Type B pancreatic cell (in vitro differentiated cells): ENCODE measurements at places on chromosomes 5 and 9.

- no peak for DNase-seq
These were observed 84.3 kb upstream of the RAPGEF1 start for GRCh38 chr9:131824155-131824594.

DNA sequence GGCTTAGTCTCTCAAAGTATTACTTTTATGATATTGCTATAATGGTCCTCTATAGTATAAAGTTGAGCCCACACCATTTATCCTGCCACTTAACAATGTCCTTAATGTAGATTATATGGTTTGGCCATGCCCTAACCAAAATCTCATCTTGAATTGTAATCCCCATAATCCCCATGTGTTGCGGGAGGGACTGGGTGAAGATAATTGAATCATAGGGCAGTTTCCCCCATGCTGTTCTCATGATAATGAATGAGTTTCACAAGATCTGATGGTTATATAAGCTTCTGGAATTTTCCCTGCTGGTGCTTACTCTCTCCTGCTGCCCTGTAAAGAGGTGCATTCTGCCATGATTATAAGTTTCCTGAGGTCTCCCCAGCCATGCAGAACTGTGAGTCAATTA, 498.8 kb downstream of the RAB3C start:
- no peak for DNase-seq

- no peak for DNase-seq
These were observed 226.2 kb downstream of the CACNA1B start for GRCh38 chr9:138103849-138104206.

- DNase-seq, result no peak
These were observed 107.0 kb upstream of the CLINT1 start for GRCh38 chr5:157965989-157966388.

- no peak for DNase-seq
These were observed 178.8 kb upstream of the KLF9 start for GRCh38 chr9:70593241-70593640.

DNA sequence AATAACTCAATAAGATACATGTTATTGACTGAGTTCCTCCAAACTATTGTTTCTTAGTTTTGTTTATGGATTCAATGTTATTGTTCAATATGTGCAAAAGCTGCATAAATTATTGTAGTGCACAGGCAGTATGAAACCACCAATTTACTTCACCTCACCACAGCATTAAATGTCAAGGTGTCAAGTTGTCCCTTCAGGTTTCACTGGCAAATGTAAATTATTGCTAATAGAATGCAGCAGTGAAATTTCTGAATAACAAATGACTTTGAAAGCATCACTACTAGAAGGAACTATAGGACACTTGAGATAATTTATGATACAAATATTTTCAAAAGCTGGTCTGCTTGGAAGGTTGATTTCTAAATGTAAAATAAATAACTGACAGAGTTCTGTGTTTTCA, 116.4 kb upstream of the PTPRD start:
- no peak for DNase-seq

DNA sequence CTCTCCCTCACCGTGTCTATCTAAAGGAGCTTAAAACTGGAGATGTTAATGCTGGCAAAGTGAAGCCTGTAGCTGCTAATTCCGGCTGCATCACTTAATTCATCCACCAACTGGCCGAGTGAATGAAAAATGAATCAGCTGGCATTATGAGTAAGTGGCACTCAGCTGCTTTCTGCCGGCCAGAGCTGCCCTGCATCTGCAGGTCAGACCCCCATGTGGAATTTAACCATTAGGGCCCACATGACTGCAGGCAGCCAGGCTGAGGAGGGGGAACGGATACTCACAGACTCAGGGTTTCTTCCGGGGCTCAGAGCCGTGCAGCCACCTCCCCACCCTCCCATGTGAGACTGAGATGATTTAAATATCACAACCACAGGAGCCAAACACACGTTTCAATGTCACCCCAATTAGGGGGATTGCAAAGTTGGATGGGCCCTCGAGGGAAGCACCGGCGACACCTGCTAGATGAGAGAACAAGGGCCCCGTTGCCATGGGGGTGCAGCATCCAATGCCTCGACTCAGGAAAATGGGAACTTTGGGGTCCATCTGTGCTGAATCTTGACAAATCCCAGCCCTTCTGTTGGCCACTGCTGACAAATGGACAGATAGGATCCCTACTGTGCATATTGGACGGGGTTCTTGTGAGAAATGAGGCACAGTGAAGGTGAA, 115.6 kb upstream of the ALDH1B1 start:
- DNase-seq, result peak; percentile 60

GRCh38 chr5:142783601-142784341, 13.6 kb downstream of the ARHGAP26 start:
- no peak for DNase-seq

- DNase-seq, result no peak
These were observed 9.8 kb upstream of the SYNPO start for GRCh38 chr5:150630461-150631325.

- no peak for DNase-seq
These were observed 22.4 kb downstream of the IFNW1 start for GRCh38 chr9:21119093-21119770.

GRCh38 chr5:82356021-82356420, 77.9 kb upstream of the RPS23 start:
- DNase-seq, result no peak

GRCh38 chr9:93192721-93193387, 8.9 kb downstream of the WNK2 start:
- DNase-seq, result no peak

GRCh38 chr5:171634511-171634910, 151.1 kb upstream of the SMIM23 start:
- DNase-seq, result no peak

GRCh38 chr5:180813420-180813819, 10.8 kb upstream of the MGAT1 start:
- no peak for DNase-seq

DNA sequence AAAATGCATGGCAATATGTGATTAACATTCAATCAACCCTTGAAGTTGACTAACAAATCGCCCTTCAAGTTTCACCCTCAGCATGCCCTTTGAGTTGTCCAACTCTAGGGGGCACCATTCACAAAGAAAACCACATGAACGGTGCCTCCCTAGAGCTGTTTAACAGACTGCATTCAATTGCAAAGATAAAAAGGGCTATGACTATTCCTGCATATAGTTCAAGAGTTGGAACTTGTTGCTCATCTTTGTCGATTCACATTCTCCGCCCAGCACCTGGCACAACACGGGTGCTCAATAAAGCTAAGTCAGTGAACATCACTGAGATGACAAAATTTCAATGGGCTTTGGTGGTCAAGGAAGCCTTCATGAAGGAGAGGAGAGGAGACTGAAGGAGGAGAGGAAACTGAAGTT, 69.6 kb upstream of the SLC30A5 start:
- no peak for DNase-seq

DNA sequence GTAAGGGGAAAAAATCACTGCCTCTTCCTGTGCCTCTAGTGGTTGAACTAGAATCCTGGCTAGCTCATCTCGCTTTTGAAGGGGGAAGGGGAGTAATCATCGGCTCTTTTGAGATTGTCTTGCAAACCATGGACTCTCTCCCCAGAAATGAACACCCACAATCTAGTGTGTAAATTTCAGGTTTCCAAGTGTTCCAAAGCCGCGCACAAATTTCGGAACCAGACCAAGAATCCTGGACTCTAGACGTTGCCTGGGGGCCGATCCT, 4.9 kb upstream of the FOXE1 start:
- no peak for DNase-seq

GRCh38 chr5:99004960-99005359, 76.2 kb upstream of the CHD1 start:
- no peak for DNase-seq

DNA sequence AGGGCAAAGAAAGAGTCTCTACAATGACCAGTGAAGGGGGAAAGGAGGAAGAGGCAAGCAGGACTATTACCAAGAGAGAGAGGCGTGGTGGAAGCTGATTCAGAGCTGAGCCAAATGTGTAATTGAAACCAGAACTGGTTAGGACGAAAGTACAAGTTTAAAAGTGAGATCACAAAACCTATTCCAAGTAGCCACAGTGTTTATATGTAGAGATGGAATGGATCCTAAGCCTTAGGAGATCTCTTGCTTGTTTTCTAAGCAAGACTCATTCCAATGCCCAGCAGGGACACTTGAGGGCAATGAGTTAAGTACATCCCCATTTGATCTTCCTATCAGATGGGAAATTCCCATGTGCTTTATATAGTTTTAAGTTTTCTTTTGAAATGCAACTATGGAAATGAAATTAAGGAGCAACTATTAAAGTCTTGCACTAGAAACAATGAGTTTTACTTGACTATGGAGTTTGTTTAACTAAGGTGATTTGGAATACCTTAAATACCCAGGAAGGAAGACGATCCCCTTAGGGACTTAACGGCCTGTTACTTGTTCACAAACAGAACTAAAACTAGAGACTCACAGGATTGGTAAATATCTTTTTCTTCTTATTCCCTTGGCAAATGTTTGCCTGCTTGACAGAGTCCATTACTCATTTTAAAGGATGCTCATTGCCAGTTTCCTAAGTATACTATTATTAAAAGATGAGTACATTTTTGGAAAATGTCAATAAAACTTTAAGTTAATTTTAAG, 51.1 kb upstream of the SNX2 start:
- DNase-seq, result no peak

DNA sequence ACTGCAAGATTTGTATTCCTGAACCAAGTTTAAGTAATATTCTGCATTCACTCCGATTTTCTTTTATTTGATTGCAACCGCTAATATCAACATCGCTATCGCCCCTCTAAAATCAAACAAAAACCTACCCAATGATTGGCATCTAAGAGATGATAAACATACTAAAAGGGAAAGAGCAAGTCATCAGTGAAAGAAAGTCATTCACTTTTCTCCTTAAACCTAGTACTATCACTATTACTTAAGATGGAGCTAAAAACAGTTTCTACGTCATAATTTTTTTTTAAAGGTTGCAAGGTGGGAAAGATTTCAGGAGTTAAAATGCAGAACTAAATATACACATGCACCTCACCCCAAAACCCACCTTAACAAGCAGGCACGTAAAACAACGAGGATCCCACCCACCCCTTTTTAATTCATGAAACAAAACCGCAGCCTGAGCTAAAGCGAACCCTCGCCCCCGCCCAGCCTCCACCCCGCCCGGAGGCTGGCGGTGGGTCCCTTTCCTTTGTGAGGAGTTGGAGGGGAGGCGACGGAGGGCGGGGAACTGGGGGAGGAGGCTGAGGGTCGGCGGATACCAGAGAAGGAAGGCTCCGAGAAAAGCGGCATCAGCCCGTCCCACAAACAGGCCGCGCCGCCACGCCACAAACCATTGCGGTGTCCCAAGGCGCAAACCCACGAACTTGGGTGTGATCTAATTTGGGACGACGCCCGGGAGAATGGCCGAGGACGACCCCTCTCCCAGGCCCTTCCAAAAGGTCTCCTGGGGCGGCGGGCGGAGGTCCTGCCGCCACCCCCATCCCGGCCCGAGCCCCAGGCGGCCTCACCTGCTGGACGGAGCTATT, 861 bp downstream of the UBQLN1 start:
- DNase-seq, result peak; percentile 71

GRCh38 chr9:129485145-129485774, 135.6 kb downstream of the C9orf50 start:
- no peak for DNase-seq

DNA sequence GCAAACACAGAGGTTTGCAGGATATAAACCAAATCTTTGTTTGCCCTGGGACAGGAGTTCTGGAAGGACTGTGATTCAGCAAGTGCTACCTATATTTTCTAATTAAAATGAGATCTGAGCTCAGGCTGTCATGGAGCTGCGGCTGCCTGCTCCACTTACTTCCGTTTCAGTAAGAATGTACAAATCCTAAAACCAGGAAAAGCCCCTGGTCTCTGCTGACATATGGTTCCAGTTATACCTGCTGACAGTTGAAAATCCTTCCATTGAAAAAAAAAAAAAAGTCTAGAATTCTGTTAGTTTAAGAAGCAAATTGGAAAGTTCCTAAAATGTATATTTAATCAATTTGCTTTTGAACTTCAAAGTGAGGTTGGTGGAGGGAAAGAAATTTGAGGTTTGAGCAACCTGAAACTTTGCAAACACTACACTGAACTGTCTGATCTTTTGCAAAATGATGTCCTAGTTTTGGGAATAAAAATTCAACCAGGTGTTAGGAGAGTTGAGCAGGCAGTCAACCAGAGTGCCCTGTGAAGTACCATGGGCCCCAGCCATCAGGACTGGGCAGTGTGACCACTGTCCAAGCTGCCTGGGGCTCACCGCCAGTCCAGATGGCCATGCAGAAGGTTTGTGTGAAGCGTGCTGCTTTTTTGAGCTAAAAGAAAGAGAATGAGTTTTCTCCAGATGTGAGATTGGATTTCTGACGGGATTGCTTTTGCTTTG, 50.6 kb downstream of the SHB start:
- no peak for DNase-seq

DNA sequence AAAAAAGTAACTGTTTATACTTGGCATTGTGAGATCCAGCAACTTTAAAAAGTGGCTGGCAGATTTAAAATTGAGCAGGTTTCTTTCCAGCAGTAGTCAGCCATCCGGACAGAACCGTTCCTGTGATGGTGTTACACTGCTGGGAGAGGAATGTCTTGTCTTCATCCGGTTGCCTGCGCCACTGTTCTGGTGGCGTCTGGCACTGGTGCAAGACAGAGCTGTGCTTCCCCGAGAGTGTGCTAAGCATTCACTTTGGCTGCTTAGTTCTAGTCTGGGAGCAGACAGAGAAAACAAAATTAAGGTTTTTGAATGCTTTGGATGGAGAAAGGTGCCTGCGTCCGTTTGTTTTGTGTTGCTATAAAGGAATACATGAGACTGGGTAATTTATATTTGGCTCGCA, 35.5 kb upstream of the CREBRF start:
- no peak for DNase-seq

- DNase-seq, result no peak
These were observed 840.3 kb upstream of the SEMA6A start for GRCh38 chr5:117414926-117415325.

- DNase-seq, result no peak
These were observed 568.9 kb downstream of the CCDC171 start for GRCh38 chr9:16121601-16122286.

DNA sequence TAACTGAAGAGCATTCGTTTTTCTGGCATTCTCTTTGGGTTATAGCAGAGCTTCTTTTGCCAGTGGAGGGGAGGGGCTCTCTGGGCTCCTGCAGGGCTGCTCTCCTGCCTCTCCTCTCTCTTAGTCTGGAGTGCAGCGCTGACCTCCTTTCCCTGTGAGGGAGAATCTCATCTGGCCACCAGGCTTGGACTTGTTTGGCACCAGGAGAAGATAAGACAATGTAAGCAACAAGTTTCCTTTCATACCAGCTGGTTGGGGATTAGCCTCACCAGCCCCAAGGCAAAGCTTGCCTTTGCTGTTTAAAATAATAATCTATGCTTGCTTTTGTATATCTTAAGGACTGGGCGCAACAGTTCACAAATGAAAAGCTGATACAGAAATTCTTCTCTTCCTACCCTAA, 196.4 kb downstream of the TLE4 start:
- DNase-seq, result no peak

DNA sequence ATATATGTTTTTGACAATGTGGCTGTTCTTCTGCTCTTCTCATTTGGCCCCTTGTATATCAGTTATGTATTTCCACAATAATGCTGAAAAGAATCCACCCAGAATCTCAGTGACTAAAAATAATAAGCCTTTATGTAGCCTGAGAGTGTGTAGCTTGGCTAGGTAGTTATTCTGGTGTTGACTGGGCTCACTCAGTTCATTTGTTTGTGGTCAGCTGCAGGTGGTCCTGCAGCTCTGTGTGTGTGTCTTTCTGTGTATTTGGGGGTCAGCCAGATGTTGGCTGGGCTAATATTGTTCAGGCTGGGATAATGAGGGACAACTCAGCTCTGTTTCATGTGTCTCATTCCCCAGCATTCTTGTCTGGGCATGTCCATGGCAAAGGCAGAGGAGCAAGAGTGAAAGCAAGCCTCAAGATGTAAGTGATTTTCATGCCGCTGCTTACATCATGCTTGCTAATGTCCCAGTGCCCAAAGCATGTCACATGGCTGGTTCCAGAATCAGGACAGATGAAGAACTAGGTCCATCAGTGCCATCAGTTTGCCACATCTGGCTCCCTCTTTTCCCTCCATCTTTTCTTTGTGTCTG, 162.8 kb downstream of the KCTD16 start:
- DNase-seq, result no peak
